ENCODE measurements at places on chromosomes 2 and 18.

DNA sequence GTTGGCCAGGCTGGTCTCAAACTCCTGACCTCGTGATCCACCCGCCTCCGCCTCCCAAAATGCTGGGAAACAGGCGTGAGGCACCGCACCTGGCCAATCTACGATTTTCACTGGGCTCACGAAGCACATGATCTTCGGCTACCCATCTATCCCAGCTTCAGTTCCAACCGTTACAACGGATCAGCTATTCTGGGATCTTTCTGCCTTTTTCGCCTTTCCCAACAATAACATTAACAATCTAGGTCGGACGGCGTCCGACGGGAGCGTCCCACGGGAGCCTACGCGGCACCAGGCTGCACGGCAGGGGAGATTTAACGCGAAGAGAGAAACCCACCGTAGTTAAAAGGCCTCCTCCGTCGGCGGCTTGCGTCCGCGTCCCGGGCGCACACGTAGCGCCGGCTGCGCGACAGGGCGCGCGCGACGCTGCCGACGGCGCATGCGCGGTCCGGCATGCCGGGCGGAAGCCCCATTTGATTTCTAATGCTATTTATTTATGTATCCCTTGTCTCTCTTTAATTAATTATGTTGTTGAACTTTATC, at the start of gene MSL3B:
Gene MSL3B (minus strand): TSS at position 394 of the 540 bp plus-strand sequence.
- DNase-seq, result peak; percentile 66

DNA sequence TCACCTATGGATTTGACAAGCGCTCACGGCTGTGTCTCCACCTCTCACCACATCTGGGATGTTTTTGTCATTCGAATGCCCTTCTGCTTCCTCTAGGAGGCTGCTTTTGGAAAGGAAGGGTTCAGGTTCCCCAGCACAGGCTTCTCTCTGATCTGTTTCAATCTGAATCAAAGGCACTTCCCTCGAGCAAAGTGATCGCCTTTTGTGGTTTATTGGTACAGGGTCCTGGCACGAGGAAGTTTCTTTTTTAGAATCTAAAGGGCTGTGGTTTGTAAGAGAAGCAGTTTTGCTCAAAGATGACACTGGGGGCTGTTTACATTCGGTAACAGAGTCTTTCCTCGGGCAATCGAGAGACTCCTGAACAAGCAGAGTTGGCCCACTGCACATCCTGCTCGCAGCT, 145.0 kb downstream of the DAW1 start:
- no peak for DNase-seq

GRCh38 chr2:164593541-164593940, 27.7 kb downstream of the GRB14 start:
- DNase-seq, result no peak

GRCh38 chr2:1557467-1557820, 144.2 kb downstream of the TPO start:
- no peak for DNase-seq

DNA sequence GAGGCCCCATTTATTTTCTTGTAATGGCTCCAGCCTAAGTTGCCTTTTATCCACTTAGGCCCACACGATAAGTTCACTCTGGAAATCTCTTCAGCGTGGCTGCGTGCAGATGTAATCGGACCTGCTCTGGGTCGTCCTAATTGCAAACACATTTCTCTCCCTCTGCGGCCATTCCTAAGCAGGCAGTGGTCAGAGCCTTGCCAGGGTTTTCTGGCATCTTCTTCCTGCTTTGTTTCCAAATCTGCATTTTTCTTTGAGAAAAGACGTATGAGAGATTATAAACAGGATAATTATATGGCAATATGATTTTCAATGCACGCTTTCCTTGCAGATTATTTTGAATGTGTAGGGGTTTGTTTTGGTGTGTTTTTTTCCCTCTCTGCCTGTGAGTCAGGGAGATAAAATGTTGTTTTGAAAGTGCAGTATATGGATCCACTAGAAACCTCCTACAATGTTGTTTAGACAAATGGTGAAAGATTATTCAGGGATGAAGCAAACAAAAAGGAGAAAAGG, 239.4 kb upstream of the TANK start:
- peak; percentile 98 for DNase-seq

DNA sequence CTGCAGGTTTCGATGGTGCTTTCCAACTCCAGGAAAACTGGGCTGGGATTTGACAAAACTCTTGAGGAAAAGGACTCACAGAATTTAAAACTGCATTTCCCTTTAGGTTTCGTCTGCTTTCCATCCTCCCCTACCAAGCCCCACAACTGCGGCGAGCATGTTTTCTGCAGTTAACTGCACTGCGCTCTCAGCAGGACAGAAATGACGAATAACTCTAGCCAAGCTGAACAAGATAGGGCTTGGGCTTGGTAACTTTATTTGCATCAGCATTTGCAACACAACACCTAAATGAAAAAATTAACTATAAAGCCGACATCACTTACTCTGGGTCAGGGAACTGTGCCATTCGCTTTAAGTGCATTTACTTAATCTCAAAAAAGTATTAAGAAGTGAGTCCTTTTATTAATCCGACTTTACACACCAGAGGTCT, 669 bp upstream of the PIKFYVE start:
- peak; percentile 46 for DNase-seq

GRCh38 chr2:224155896-224156295, 116.8 kb upstream of the SERPINE2 start:
- peak; percentile 72 for DNase-seq

GRCh38 chr18:13136904-13137669, 81.5 kb upstream of the LDLRAD4 start:
- peak; percentile 14 for DNase-seq

DNA sequence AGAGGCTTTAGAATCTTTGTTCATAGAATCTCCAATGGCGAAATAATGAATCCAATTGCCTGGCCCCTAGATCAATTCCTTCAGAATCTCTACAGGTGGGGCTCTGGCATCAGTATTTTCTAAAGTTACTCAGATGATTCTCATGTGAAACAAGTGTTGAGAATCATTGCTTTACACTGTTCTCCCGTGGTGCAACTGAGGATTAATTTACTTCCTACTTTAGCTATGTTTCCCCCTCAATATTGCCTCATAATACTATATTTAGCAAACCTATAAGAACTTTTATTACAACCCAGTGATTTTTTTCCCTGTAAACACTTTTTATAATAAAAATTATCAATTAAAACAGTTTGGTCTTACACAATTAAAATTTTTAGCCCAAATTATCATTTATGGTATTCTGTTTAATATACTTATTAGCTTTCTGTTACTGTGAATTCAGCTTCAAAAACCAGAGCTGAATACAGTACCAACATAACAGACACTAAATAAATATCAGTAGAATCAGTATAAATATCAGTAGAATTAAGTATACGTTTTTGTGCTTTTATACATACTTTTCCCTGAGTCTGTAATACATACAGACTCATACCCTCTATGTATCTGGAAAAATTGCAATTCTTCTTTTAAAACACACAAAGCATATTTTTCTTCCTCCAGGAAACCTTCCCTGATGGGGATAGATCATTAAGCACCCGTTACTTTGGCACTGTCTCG, 20.8 kb downstream of the SLC38A11 start:
- no peak for DNase-seq

GRCh38 chr2:73282924-73283544, 1.2 kb downstream of the FBXO41 start:
- no peak for DNase-seq

DNA sequence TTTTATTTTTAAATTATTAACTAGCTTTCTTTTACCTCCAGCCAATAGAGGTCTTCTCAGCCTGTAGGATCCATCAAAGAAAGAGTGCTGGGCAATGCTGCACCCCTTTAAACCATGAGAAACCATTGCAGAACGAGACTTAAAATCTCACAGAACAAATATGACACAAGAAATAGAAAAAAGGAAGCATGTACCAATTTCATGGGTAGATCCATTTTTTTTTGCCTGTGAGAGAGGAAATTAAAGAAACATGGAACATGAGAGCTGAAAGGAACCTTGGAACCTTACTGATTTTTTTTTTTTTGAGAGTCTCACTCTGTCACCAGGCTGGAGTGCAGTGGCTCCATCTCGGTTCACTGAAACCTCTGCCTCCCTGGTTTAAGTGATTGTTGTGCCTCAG, 14.0 kb downstream of the HRH4 start:
- no peak for DNase-seq

GRCh38 chr2:114044985-114045384, 155.1 kb downstream of the ACTR3 start:
- no peak for DNase-seq

GRCh38 chr2:63118821-63119220, 68.2 kb downstream of the OTX1 start:
- DNase-seq, result no peak

- DNase-seq, result no peak
Observed at GRCh38 chr2:27408601-27409320, 630 bp downstream of the PPM1G start.

DNA sequence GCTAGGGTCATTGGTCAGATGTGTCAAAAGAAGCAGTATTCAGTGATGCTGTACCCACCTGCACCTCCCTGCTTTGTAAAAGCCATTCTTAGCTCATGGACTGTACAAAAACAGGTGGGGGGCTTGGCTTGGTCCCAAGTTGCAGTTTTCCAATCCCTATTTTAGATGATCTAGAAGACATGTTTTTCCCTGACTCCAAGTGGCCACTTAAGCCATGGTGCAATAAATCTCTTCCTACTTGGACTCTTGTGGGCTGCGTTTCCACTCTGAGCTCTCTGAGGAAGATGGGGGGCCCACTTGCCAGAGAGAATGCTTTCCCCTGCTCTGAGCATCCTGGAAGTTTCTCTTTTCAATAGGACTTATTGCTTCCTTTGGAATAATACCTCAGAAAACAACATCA, 57.0 kb upstream of the SPP2 start:
- DNase-seq, result no peak

DNA sequence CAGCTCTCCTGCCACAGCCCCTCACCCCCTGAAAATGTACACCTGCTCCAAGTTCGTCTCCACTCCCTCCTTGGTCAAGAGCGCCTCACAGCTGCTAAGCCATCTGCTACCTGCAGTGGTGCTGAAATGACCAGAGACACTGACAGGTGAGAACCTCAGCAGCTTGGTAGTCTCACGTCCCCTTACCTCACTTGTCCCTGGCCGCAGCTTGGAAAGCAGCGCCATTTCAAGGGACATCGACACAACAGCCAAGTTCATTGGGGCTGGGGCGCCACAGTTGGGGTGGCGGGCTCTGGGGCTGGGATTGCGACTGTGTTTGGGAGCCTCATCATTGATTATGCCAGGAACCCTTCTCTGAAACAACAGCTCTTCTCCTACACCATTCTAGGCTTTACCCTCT, 47.5 kb downstream of the ANKRD44 start:
- no peak for DNase-seq

GRCh38 chr2:26737221-26737620, 26.9 kb upstream of the SLC35F6 start:
- no peak for DNase-seq

DNA sequence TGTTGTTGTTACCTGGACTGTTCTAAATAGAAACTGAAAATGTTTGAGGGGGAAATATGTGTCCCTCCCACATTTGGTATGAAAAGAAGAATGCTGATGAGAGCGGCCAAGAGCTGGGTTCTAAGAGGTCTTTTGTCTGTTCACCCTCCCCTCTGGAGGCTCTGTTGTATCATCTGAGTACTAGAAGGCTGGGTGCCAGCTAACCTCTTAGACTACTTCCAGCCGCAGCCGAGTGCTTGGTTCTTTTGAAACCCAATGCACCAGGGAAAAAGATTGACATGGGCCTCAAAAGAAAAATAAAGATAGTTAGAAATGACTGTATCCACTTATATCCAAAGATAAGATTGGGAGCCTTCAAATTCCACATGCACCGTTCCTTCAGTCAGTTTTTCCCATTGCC, 255.9 kb downstream of the TXNL1 start:
- DNase-seq, result no peak

GRCh38 chr2:54624591-54625071, 98.8 kb upstream of the EML6 start:
- no peak for DNase-seq

DNA sequence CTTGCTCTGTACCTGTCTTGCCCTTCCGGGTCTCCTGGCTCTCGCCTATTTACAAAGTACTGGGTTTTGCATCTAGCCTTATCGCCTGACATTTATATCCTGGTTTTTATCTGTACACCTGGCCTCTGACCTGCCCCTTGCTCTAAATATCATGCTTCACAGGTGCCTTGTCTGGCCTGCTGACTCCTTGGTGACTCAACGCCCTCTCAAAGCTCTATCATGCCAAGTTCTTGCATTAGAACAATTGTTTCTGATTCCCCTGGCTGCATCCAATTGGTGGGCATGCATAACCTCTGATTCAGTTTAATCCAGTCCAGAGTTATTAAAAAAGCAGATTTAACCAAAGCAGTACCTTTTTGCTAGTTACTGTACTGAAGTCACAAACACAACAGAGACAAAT, 113.9 kb upstream of the CCDC68 start:
- no peak for DNase-seq

GRCh38 chr2:28134262-28134812, 243.8 kb downstream of the BABAM2 start:
- no peak for DNase-seq

GRCh38 chr18:57278933-57279332, 73.4 kb upstream of the ST8SIA3 start:
- no peak for DNase-seq

- DNase-seq, result no peak
Observed at GRCh38 chr2:119697290-119698020, 18.5 kb downstream of the TMEM177 start.

- DNase-seq, result no peak
Observed at GRCh38 chr2:43927442-43927841, 68.3 kb downstream of the LRPPRC start.

DNA sequence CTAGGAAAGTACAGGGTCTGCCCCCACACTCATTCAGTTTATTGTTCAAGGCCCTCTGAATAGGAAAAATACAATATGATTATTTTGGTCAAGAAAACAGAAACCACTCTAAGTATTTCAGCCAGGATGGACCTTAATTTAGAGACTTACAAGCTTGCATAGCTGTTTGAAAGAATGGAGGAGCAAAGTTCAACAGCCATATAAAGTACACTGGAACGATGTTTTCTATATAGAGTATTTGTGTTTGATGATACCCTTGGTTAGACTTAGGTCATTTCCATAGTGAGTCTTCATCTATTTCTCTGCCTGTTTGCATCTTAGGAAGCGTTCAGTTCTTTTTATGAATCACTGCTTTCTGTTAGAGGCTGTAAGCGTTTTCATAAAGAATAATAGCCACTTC, 366.2 kb downstream of the NUP35 start:
- DNase-seq, result no peak

- no peak for DNase-seq
Observed at GRCh38 chr2:127439343-127439742, 21.1 kb downstream of the PROC start.

- no peak for DNase-seq
Observed at GRCh38 chr2:48344441-48344756, 185.6 kb upstream of the STON1 start.

- peak; percentile 3 for DNase-seq
Observed at GRCh38 chr18:79203017-79203605, 133.9 kb downstream of the ATP9B start.

GRCh38 chr18:36303211-36303844, 5.8 kb downstream of the FHOD3 start:
- DNase-seq, result no peak
